ENCODE measurements at places on chromosomes 1 and 21. TPM values are rescaled to one million over a fixed set of nuclear protein-coding genes. Genes with fewer than 3 reads are reported as not detected.

LAMB3 gene
- total RNA-seq: 105 TPM

PRR9 gene
- not detected for total RNA-seq

SERINC2 gene
- total RNA-seq: 114 TPM

TSHB gene
- not detected for total RNA-seq

SMPDL3B gene
- 19.8 TPM for total RNA-seq

LCE2A gene
- not detected for total RNA-seq

PTGER3 gene
- total RNA-seq: 44.3 TPM

NUDT4B gene
- not detected for total RNA-seq

ALG14 gene
- total RNA-seq: not detected

KHDRBS1 gene
- 76.9 TPM for total RNA-seq

ATG4C gene
- 6.2 TPM for total RNA-seq

DNA sequence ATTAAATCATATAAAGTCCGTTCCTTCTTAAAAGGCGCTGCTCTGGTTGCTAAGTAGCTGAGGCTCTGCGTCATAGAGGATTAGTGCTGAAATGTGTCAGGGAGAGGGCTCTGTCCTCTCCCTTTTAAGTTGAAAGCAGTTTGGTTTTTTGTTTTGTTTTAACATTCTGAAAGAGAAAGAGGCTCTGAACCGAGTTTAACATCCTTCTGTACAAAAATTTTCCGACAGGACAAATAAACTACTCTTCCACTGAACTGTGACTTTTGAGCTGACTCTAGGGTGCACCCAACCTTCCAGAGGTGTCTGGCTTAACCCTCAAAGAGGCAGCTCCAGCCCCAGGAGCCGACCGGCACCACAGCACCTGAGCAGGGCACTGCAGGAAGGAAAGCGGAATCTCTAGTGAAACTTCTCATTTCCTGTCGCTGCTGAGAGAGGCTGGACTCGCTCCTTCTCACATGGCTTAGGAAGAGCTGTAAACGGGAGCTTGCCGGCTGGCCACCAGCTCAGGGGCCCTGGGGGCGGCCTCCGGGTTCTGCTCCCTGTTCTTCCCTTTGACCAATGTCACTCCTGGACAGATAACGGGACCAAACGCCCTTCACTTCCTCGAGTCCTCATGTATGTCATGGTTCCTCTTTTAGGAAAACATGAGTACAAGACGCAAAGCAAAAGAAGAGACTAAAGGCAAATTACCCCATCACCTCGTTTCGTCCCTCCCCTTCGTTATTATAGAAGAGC, 1.2 kb downstream of the VAV3 start:
- DNase-seq: peak; percentile 64
- peak overlapping the region; percentile 52 for H3K4me3 ChIP-seq
- no peaks in the 10 kb centered on the region for H3K27me3 ChIP-seq

DNA sequence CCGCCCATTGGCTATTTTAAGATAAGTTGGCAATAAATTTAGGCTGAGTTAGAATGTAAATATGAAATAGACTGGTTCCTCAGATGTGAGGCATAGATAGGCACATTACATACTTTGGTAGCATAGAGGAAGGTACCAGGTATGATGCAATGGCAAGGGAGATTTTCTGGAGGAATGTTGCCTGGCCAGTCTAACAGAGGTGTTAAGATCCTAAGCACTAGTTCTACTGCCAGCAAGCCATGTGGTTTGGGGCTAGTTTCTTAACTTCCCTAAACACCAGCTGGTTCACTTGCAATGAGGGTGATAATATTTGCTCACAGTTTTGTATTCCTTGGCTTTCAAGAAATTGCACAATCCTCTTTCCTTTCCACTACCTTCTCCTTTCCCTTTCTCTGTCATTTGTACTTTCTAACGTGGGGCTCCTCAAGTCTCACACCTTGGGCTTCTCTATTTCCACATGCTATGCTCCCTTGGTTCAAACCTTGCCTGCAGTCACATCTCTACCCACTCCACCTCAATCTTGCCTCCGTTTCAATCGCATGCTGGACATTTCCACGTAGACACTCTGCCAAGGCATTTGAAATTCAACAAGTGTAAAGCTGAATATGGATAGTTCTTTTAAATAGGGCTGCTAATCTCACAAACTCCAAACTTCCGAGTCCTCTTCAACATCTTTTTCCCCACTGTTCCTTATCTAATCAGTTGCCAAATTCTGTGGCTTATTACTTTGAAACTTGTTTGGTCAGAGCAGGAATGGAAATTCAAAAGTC, 4.7 kb upstream of the CD55 start:
- DNase-seq: peak; percentile 80
- peak overlapping the region; percentile 58 for H3K27ac ChIP-seq
- peaks cover 48% of the 10 kb centered on the region for H3K4me1 ChIP-seq
- no peaks in the 10 kb centered on the region for H3K27me3 ChIP-seq
- no peak overlapping the region for H3K4me3 ChIP-seq

DNA sequence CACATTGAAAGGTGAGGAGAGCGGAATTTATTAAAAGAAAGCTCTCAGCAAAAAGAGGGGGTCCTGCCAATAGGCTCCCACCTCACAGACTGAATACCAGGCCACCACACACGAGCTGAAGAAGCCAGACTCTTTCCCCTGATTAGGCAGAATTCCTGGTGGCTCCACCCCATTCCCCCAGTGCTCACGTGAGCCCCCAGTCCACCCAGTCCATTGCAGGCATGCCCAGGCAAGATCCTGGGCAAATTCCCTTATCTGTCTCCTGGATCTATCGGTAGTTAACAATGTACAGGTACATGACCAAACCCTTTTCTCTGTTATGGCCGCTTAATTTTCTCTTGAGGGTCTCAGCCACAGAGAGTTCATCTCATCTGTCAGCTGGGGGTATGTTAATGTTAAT, 54.6 kb upstream of the BTG3 start:
- no peak overlapping the region for H3K4me3 ChIP-seq
- H3K27ac ChIP-seq: no peak overlapping the region
- no peaks in the 10 kb centered on the region for H3K36me3 ChIP-seq
- H3K4me1 ChIP-seq: no peaks in the 10 kb centered on the region
- no peaks in the 10 kb centered on the region for H3K27me3 ChIP-seq

- H3K27ac ChIP-seq: no peak overlapping the region
- H3K36me3 ChIP-seq: no peaks in the 10 kb centered on the region
- no peak for DNase-seq
- H3K4me1 ChIP-seq: no peaks in the 10 kb centered on the region
Measured at GRCh38 chr1:34898330-34898761, 31.1 kb downstream of the DLGAP3 start.

DNA sequence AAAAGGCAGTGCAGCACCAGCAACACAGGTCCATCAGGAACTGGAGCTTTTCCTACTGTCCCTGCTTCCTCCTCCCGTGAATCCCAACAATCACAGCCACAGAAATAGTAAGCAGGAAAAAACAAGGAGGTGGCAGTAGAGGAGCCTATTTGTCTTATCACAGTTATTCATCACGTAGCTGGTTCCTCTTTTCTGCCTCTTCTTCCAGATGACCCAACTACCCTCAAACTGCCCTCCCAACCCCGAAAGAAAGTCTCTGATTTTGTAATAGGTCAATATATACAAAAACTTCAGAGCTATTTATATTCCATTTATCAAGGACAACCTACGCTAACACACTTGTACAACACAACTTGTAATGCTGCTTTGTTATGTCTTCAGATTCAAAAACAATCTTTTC, 21.4 kb downstream of the GNB1 start:
- H3K4me1 ChIP-seq: peaks cover 31% of the 10 kb centered on the region
- H3K27ac ChIP-seq: no peak overlapping the region
- H3K4me3 ChIP-seq: no peak overlapping the region

GRCh38 chr1:185670187-185670627, 64.0 kb upstream of the HMCN1 start:
- H3K36me3 ChIP-seq: no peaks in the 10 kb centered on the region
- DNase-seq: peak; percentile 48
- peaks cover 19% of the 10 kb centered on the region for H3K4me1 ChIP-seq
- no peak overlapping the region for H3K4me3 ChIP-seq
- no peak overlapping the region for H3K27ac ChIP-seq

DNA sequence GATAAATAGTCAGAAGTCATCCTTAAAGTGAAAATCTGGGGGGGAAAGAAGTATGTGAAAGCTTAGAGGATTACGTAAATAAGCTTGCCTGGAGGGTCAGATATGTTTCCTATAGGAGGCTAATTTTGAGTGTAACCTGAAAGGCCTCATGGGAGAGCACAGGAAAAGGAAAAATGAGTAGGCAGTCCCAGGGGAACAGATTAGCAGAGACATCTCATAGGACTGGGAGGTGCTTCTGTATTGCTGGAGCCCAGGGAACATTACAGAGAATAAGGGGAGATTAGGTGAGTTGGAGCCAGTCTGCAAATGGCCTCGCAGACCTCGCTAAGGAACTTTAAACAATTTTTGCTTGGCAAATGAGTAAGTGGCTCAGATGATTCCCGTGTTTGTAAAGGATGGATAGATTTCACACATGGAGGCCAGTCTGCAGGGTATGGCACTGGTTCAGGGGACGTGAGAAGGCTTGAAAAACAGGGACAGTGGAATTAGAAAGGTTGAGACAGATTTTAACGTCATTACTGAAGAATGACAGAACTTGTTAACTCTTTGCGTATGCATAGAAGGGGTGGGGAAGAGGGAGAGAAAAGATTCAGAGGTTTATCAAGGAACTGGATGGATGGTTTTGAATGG, 149.1 kb downstream of the GREM2 start:
- no peaks in the 10 kb centered on the region for H3K4me1 ChIP-seq
- H3K27ac ChIP-seq: no peak overlapping the region
- no peak overlapping the region for H3K4me3 ChIP-seq
- H3K36me3 ChIP-seq: no peaks in the 10 kb centered on the region
- DNase-seq: no peak

DNA sequence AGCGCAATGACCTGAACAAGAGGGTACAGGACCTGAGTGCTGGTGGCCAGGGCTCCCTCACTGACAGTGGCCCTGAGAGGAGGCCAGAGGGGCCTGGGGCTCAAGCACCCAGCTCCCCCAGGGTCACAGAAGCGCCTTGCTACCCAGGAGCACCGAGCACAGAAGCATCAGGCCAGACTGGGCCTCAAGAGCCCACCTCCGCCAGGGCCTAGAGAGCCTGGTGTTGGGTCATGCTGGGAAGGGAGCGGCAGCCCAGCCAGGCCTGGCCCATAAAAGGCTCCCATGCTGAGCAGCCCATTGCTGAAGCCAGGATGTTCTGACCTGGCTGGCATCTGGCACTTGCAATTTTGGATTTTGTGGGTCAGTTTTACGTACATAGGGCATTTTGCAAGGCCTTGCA, 5.4 kb upstream of the CCDC28B start:
- no peak for DNase-seq
- peaks cover 85% of the 10 kb centered on the region for H3K36me3 ChIP-seq
- peaks cover 28% of the 10 kb centered on the region for H3K4me1 ChIP-seq

DNA sequence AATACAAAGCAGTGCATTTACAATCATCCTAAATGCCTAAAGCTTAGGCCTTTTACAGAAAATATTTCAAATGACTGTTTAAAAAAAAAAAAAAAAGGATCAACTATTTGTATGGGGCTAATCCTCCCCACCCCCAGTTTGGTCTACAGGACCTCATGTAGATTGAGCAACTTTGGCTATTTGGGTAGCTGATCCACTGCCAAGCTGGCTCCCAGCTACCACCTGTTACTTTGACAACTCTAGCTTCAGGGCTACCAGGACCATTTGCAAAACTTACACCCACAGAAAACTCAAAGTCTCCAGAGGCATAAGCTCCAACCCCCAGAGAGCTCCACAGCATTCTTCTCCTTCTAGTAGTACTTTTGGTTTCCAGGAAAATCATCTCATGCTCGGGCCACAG, 29.4 kb downstream of the JAK1 start:
- H3K4me3 ChIP-seq: no peak overlapping the region
- peaks cover 16% of the 10 kb centered on the region for H3K4me1 ChIP-seq
- no peak for DNase-seq
- no peak overlapping the region for H3K27ac ChIP-seq
- H3K27me3 ChIP-seq: no peaks in the 10 kb centered on the region

DNA sequence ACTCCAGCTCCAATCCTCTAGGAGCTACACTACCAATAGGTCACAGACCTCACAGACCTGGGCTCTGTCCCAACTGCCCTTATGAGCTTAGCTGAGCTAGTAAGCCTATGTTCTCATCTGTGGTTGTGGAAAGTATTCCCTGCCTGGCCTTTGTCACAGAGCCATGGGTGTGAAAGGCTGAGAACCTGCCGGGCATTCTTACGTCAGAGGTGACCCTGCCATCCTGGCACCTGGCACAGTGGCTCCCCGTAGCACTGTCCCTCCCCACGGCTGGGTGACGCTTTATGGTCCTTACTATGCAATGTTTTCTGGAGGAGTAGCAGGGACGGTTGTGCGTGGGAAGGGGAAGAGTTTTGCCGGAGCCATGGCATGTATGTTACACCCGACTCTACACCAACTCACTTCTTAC, 3.5 kb downstream of the TNFRSF1B start:
- peaks cover 7% of the 10 kb centered on the region for H3K27me3 ChIP-seq
- H3K36me3 ChIP-seq: peaks cover 5% of the 10 kb centered on the region
- DNase-seq: peak; percentile 72
- peak overlapping the region; percentile 80 for H3K4me3 ChIP-seq
- peaks cover 86% of the 10 kb centered on the region for H3K4me1 ChIP-seq
- peak overlapping the region; percentile 85 for H3K27ac ChIP-seq

DNA sequence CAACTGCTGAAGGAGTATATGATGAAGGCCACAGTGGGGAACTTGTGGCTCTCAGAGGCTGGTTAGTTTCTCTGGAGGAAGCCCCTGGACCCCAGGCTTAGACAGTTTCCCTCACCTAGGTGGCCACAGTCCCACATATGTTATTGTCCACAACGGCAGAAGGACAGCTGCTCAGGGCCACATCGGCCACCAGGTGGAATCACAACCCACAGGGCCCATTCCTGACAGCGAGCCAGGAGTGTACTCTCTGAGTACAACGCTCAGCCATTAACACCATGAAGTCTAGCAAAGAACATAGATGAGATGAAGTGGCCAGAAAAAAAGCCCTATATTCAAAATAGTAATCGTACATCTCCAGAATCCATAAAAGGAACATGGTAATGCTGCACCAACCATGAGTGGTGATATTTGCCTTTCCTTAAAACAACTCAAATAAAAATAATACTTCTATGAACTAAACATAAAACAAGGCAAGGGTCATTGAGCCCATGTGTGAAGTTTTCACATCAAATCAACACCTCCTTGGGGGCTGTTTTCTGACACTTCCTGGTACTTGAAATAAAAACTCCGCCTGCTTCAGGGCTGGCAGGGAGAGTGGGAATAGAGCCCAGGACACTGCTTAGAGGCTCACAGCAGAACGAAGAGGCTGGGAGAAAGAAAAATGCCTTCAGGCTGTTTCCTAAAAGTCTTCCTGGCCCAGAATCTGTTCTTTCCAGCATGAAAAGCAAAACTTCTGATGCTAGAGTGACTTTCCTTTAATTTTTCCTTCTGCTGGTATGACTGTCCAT, 383.3 kb downstream of the HHAT start:
- H3K27me3 ChIP-seq: no peaks in the 10 kb centered on the region
- H3K4me1 ChIP-seq: no peaks in the 10 kb centered on the region
- H3K27ac ChIP-seq: no peak overlapping the region
- no peak overlapping the region for H3K4me3 ChIP-seq

- H3K4me3 ChIP-seq: no peak overlapping the region
- no peaks in the 10 kb centered on the region for H3K36me3 ChIP-seq
- no peak for DNase-seq
Measured at GRCh38 chr1:13908128-13908527, 208.1 kb downstream of the PRDM2 start.

- no peaks in the 10 kb centered on the region for H3K36me3 ChIP-seq
- H3K27ac ChIP-seq: no peak overlapping the region
Measured at GRCh38 chr1:230352537-230352936, 73.6 kb downstream of the PGBD5 start.
